Aorta (tissue), 5 donors: ENCODE measurements at places on chromosomes 4 and X.

- DNase-seq, result no peak
Observed at GRCh38 chr4:97828646-97829045, 314.6 kb downstream of the STPG2 start.

GRCh38 chrX:13007519-13008188 is 32.7 kb downstream of the TMSB4X start:
- DNase-seq, result no peak

GRCh38 chr4:119132306-119132705 is 3.3 kb upstream of the MYOZ2 start:
- no peak for DNase-seq

- no peak for DNase-seq
Observed at GRCh38 chr4:86967798-86968197, 33.0 kb downstream of the AFF1 start.

GRCh38 chr4:1401409-1402020 is 4.7 kb downstream of the NKX1-1 start:
- peak; percentile 67 for DNase-seq

DNA sequence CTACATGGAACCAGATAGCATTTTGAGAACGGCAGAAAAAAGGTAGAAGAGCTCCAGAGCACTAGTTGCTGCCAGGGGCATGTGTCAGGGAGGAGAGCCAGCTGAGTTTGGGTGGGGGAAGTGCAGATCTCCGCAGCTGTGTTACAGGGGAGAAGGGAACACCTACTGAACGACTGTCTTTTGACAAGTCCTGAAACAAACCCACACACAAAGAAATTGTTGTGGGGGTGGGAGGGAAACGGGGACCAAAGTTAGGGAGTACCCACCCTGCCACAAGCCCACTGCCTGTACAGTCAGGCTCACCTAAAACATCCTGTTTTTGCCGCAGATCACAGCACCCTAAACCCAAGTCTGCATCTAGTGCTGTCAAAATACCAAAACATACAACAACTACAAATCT is 55.5 kb downstream of the LEF1 start:
- DNase-seq, result no peak

- no peak for DNase-seq
Observed at GRCh38 chrX:71504346-71504745, 28.6 kb upstream of the OGT start.

DNA sequence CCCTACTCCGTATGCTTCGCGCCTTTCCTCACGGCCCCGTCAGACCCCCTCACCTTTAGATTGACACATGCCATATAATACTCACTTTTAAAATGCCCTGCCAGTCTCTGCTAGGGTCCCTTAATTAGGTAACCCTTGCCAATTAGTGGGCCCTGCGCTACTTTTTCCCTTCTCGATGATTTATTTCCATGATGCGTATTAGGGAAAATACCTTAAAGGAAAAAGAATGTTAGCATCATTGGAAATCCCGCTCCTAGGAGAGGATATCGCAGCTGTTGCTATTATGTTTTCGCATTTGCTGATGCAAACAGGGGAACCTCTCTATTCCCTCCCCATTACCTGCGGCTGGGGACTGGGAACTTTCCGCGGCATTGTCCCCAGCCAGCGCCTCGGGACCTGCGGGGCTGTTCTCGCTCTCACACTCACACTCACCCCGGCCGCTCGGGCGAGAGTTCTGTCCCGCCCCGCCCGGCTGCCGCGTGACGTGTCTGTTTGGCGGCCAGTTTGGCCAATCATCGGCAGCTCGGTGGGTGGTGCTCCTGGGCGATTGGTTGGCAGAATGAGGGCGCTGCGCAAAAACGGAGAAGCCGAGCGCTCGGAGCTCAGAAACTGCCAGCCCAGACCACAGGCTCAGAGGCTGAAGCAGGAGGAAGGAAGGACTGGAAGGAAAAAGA is at the start of gene PCDH10:
PCDH10 (plus strand) TSS at position 605 of the 674 bp plus-strand sequence. CDS start 847 bp downstream, outside the sequence.
- DNase-seq, result peak; percentile 97

DNA sequence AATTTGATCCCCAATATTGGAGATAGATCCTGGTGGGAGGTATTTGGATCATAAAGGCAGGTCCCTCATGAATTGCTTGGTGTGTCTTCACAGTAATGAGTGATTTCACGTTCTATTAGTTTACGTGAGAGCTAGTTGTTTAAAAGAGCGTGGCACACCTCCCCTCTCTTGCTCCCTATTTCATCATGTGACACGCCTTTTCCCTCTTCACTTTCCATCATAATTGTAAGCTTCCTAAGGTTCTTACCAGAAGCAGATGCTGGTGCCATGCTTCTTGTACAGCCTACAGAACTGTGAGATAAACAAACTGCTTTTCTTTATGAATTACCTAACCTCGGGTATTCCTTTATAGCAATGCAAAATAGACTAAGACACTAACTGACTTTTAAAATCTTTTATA is 34.0 kb upstream of the FMR1 start:
- DNase-seq, result no peak

DNA sequence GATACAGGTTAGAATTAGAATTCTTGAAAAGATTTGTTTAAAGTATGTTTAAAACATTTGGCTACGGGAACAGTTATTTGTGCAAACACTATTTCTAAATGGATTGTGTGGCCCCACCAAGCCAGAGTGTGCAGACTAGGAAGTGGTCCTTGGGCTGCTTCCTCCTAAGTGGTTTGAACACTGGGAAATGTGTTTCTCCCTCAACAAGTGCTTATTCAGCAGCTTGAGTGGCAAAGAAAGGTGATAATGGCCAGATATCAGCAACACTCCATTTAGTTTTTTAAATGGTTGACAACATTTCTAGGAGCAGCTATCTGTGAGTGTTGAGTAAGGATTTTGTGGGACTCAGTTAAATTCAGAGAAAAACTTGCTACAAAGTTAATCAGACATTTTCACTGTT is 141.4 kb upstream of the LNX1 start:
- no peak for DNase-seq
